ENCODE measurements at places on chromosomes 1 and 21.

- DNase-seq, result no peak
These were observed 126.6 kb downstream of the PSMG1 start for GRCh38 chr21:39056636-39057035.

DNA sequence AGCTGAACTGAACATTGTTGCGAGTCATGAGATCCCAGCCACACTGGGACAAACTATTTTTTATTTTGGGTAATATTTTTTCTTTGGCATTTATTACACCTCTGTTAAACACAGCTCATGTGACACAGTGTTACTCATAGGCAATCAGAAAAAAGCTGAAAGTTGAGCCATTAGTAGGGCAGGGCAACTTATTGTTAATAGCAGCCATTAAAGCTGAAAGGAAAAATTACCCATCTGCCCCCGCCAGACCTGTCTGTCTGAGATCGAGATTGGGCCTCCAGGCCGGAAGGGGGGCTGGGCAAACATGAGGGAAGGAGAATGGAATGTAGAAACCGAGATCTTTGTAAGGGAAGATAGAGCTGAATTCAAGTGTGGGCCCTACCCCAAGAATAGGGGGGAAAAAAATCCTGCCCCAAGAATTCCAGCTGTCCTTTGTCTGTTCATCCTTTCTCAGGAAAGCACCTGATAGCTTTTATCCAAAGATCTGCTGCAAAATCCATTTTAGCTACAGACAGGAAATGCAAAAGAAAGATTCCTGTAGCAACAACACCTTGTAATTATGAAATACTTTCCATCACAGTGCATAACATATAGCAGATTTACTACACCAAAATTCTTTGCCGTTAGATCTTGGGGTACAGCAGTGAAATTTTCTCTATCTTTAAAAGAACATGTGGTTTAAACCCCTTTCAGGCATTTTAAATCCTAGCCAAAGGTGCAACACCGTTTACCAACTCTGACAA lies 212.8 kb downstream of the PBX1 start:
- no peak for DNase-seq

GRCh38 chr1:34907487-34908090 lies 21.9 kb downstream of the DLGAP3 start:
- no peak for DNase-seq

DNA sequence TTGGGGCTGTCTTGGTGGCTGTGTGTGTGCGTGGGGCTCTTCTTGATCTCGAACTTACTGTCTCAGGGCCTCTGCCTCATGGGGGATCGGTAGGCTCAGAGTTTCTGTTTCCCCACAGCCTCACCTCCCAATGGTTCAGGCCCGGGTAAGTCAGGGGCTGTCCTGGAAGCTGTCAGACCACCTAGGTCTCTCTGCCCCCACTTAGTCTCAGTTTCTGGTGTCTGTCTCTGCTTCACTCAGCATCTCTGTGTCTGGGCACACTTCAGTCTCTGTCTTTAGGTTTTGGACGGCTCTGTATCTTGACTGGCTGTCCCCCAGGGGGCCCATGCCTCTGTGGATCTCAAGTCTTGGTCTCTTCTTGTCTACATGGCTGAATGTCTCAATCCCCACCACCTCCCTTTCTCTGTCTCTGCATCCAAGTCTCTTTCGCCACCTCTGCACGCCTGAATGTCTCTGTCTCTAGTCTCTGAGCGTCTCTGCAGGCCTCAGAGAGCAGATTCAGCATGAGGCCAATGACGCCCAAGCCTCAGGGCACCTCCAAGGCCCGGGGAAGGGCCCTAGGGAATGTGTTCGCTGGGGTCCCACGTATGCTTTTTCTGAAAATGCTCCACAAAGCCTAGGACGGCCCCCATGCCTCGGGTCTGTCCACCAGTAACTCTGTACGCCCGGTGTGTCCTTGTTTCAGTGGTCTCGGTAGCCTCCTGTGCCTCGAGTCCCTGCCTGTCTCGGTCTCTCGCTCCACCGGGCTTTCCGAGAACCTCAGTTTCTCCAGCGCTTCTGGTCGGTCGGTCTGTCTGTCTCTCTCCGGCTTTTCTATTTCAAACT lies 818 bp downstream of the FHL3 start:
- DNase-seq, result no peak

- DNase-seq, result no peak
These were observed 258.9 kb downstream of the SEC16B start for GRCh38 chr1:177710696-177711620.

GRCh38 chr1:163174524-163175437 lies 27.9 kb downstream of the RGS5 start:
- no peak for DNase-seq

- no peak for DNase-seq
These were observed 646 bp upstream of the RRP15 start for GRCh38 chr1:218284377-218284916.

GRCh38 chr1:89822999-89823628 lies 2.3 kb downstream of the LRRC8D start:
- DNase-seq, result no peak

- DNase-seq, result no peak
These were observed 11.8 kb downstream of the ACOT11 start for GRCh38 chr1:54559771-54560231.

GRCh38 chr1:89945852-89946476 lies 48.9 kb upstream of the ZNF326 start:
- DNase-seq, result no peak

DNA sequence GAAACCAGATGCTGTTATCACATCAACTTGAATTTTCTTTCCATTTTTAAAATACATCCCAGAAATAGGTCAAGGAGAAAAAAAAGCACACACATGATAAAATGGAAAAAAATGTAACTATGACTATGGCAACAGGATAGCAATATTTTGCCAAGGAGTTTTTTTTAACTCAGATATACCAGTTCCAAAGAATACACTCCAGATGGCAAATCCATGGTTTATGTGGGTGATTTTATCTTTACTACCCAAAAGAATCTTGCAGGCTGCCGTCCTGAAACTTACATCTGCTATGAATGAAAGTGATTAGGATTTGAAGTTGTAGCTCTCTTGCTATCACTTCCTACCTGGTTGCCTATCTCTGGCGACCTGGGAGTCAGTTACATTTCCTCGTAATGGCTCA lies 91.0 kb upstream of the PLPPR4 start:
- DNase-seq, result no peak

- DNase-seq, result no peak
These were observed 9.3 kb upstream of the RSRP1 start for GRCh38 chr1:25256578-25256965.

DNA sequence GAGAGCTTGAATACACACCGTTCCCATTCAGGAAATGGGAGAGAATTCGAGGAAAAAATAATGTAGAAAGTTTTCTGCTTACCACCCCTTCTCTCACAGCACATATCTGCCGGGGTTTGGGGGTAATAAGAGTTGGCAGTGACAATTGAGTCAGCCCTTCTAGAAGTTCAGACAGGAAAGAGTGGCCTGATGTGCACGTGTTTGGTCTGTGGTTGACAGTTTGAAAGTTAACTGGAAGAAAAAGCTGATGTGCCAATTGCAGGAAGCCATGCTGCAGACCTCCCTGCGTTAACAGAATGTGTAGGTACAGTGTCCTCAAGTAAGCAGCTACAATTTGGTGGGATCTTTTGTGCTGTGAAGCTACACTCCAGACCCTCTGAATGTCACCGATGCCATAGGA lies 50.9 kb downstream of the DHX9 start:
- DNase-seq, result peak; percentile 20

- no peak for DNase-seq
These were observed 77.7 kb upstream of the CACNA1E start for GRCh38 chr1:181405584-181405983.

DNA sequence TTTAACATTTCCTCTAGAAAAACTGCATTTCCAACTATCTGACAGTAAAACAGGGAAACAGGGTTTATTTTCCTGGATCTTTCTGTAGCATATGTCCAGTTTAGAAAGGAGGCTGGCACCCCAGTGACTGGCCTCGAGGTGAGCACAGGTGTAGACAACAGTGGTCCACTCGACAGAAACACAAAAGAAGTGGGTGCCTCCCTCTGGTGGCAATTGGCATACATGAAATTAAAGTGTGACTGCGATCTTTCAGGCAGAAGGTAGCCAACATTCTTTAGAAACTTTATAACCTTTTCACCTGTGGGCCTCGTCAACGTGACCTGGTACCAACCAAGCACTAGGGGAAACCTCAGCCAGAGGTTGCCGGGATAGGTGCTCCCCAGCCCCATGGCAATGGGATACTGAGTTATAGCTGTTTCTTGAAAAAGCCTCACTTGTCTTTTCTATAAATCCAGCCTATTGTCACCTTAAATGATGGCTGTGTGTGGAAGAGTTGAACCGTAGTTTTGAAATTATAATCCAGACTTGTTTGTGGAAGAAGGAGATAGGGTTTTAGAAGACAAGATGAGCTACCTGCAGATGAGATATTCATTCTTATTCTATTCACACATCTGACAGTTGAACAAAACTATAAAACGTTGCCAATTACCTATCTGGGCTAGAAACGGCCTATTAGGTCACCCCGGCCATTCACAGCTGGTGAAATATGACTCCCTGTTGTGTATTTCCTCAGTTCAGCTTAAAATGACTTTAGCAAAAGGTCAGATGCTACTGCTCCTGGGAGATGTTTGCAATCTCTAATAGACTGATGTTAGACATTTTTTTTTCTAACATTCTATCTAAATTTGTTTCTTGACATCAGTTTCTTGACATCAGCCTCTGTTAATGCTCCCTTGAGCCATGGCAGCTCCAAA lies 44.3 kb downstream of the PCP4 start:
- no peak for DNase-seq

DNA sequence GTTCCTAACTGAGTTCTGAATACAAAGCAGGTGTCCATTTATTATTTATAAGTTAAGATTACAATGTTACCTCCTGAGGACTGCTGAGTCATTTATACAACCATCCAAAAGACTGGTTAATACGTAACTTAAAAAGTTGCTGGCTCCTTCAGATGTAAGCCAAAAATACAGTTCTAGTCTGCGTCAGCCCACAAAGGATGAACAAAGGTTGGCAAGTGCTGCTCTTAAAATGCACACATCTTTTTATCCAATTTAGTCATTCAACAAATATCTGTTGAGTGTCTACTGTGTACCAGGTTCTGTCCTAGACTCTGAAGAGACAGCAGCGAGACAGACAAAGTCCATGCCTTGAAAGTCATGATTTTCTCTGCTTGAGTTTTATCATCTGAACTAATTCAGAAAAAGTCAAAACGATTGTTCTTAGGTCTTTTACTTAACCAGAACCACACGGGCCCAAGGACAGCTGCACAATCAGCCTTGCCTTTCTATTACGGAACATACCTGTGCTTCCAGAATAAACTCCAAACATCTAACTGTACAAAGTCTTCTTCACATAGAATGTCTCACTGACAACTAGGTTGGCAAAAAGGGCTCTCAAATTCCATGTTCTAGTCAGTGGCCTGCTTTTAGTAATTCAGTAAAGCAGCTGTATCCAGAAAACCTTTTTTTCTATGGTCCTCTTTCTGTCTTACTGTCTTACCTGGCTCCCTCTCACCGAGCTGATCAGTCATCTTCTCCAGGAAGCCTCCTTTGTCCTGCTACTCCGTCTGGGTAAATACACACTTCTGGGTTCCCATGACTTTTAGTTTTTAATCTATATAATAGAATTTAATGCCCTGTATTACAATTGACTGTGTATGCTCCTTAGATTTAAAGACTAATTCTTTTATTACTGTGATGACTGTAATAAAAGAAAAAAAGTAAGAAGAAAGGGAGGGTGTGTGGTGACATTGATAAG lies 15.5 kb upstream of the CNN3 start:
- DNase-seq, result no peak

GRCh38 chr1:232793944-232794343 lies 11.3 kb upstream of the MAP10 start:
- DNase-seq, result no peak

- no peak for DNase-seq
These were observed 205.3 kb downstream of the DAB1 start for GRCh38 chr1:57218487-57219079.

GRCh38 chr1:164863056-164863455 lies 304.1 kb downstream of the PBX1 start:
- DNase-seq, result no peak

- DNase-seq, result no peak
These were observed 202.2 kb downstream of the RRAGC start for GRCh38 chr1:38657207-38657840.

GRCh38 chr1:93722081-93723031 lies 40.7 kb upstream of the BCAR3 start:
- no peak for DNase-seq

GRCh38 chr1:59779949-59780348 lies 34.8 kb upstream of the HOOK1 start:
- DNase-seq, result no peak
